Stimulated activated CD8-positive, alpha-beta memory T cell treated with anti-CD3 and anti-CD28 coated beads, Interleukin-4, amount 100 ng/mL, for 24 hours (primary cell): ENCODE measurements at places on chromosomes 3 and 15.

GRCh38 chr15:41666353-41666920 lies 6.2 kb downstream of the MGA start:
- no peak for DNase-seq

DNA sequence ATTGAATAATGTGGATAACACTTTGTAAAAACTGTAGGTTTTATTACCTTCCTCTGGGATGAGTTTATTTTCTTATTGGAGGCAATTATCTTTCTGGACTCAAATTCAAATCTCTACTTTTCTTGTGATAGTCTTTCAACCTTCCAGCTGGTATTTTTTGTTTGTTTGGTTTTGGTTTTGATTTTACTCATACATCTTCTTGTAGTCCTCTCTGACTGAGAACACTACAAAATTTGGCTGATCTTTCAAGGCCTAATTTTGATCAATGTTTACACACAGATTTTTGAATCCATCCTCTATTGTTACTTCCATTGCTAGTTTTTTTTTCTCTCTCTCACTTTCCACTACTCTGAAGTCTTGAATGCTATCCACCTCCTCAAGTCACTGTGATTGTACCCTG lies 303.8 kb upstream of the NECTIN3 start:
- DNase-seq: no peak

- DNase-seq: no peak
These were observed 118.8 kb downstream of the SST start for GRCh38 chr3:187551416-187551815.

DNA sequence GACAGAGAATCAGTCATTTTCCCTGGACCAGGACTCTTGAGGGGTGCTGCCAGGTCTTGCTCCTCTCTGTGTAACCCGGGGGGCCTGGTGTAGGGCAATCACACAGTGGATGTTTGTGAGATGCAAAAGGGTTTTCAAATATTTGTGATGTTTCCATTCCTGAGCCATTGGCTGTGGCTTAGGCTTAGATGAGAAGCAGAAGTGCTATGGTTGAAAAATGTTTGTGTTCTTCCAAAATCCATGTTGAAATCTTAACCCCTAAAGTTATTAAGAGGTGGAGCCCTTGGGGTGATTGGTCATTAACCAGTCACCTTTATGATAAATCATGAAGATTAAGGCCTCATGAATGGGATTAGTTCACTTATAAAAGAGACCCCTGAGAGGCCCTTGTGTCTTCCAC lies 36.5 kb downstream of the CORO2B start:
- DNase-seq: no peak

DNA sequence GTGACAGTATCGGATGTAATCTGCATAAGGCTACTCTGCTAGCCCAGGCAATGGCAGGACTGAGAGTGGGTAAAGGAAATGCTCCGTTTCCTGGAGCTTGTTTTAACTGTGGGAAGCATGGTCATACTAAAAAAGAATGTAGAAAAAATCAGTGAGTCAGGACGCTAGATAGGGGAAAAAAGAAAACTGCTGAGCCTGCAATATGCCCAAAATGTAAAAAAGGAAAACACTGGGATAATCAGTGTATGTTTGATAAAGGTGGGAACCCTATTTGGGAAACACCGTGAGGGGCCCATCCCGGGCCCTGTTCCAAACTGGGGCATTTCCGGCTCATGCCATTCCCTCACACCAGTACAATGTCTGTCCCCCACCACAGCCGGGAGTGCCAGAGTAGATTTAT lies 775.8 kb downstream of the ZPLD1 start:
- no peak for DNase-seq

DNA sequence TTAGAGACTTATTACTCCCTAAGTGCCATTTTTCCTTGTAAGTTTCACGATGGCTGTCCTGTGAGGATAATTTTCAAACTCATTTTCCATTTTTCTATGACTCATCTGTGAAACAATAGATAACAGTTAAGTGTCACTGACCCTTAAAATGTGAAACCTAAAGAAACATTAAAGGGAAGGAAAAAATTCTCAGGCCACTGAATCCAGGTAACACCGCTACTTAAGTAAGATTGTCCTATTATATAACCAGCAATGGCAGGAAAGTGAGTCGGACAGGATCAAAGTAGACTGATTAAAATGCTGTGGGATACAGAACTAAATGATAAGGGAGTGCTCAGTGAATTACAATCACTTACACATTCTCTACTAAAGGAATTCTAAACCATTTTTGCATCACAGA lies 12.4 kb downstream of the PLD1 start:
- DNase-seq: no peak

DNA sequence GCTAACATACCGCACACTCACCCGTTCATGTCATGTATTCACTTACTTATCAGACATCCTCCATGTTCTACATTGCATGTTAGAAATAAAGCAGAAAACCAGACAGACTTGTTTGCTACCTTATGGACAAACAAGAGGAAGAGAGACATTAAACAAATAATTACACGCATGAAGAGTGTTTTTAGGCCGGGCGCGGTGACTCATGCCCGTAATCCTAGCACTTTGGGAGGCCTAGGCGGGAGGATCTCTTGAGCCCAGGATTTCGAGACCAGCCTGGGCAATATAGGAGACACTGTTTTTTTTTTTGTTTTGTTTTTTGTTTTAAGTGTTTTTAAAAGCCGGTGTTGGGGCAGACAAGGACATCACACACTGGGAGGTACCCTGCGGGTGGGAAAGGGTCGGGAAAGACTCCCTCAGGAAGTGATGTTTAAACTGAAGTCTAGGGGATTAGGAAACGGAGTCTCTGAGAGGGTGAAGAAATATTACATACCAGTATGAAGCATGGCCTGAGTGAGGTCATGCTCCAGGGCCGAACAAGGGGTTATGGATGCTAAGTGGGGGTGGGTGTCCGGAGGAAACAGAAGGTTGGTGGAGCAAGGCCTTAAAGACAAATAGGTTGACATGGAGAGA lies 2.1 kb upstream of the USP3 start:
- no peak for DNase-seq

GRCh38 chr3:184145111-184145524 lies 10.0 kb downstream of the EIF2B5 start:
- no peak for DNase-seq

DNA sequence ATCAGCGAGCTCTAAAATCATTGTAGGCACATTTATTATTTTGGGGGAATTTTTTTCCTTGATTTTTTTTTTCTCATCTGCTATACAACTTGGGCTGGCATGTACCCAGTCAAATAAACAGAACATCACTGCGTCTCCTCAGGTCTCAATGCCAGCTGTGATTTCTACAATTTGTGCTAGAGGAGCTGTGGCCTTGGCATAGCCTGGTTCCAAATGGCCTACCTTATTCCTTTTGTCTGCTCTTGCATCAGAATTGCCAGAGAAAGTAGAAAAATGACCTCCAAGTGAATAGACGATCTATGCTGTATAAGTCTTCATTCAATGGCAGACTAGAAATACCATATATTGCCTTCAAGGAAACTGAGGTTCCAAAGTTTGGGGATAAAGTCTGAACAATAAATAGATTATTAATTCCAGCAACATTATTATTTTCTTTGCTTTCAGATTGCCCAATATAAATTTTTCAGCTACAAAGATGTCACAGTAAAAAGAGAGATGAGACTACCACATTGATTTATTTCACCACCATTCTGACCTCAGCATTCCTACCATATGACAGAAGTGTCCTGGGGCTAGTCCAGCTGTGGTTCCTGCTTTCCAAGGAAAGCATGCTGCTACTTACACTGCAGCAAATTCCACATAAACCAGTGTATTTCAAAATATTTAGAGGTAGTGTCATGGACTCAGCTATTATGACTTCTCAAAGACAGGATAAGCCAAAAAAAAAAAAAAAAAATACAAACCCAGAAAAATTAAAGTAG lies 493.9 kb upstream of the ZNF385D start:
- DNase-seq: no peak

DNA sequence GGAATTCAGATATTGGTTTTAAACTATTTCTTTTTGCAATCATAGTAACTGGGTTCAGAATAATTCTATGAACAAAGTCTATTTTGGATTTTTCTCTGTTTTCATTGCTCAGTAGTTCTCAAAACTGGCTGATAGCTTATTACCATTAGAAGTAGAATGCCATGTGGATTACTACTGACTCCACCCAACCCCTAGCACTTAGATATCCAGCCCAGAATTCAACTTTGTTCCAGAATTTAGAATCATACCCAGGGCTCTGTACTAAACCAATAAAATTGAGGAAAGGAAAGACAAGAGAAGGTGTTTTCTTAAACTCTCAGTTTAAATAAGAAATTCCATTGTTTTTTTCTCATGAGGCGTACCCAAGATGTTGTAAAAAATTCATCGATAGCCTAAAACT lies 39.0 kb upstream of the ABHD10 start:
- no peak for DNase-seq

GRCh38 chr15:31345606-31346366 lies 19.2 kb downstream of the KLF13 start:
- no peak for DNase-seq

- DNase-seq: no peak
These were observed 110.0 kb downstream of the EPHB1 start for GRCh38 chr3:134904776-134905646.

GRCh38 chr3:128845778-128846485 lies 33.5 kb upstream of the ACAD9 start:
- peak; percentile 83 for DNase-seq

DNA sequence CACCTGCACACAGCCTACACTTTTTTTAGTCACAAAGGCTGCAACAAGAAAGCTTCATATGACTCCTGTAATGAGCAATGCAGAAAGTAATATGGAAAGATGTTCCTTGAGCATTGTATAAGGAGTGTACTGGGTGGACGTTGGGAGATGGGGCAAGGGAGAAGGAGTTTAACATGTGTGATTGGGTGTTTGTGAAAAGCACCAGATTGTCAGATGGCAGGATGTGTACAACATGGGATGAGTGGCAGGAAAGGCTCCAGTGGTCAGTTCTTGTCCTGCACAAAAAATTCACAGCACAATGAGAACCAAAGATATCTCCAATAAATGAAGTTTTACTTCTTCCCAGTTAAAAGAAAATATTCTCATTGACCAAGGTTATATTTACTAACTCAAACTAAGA lies 255.1 kb downstream of the EPHA3 start:
- DNase-seq: no peak

- DNase-seq: no peak
These were observed 1.7 kb downstream of the PAK2 start for GRCh38 chr3:196741249-196741889.

- DNase-seq: no peak
These were observed 157.4 kb upstream of the NPHP3 start for GRCh38 chr3:132879656-132880055.

DNA sequence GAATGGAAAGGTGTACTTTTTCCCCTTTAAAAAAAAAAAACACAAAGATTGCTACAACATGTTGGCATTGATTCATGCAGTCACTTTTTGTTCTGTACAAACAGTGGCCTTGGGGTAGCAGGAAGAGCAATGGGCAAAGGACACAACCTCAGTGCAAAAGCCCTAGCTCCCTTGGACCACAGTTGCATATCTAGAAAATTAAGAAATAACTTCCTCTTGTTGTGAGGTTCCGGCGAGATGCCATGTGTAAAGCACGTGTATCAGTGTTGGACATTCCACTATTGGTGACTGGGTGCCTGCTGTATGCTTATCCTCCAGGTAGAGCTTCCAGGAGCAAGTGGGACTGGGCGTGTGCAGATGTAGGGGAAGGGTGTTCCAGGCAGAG lies 164.5 kb downstream of the THSD4 start:
- no peak for DNase-seq

GRCh38 chr3:94232921-94233320 lies 170.1 kb downstream of the NSUN3 start:
- DNase-seq: no peak

DNA sequence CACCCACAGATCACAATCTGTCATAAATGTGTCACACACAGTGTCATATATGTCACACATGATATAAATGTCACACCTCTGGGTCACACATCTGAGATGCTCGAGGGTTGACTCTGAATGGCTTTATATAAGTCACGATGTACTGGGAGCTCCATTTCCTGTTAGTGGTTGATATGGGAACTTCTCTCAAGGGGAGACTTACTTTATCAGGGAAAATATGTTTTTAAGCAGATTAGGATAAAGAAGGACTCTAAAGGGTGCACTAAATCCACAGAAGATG lies 83.9 kb upstream of the MEF2A start:
- DNase-seq: no peak

GRCh38 chr3:9311228-9311627 lies 51.6 kb upstream of the THUMPD3 start:
- DNase-seq: no peak

- DNase-seq: no peak
These were observed 193.9 kb upstream of the THRB start for GRCh38 chr3:24688446-24689148.

GRCh38 chr3:146117406-146118285 lies 43.3 kb downstream of the PLOD2 start:
- DNase-seq: no peak

DNA sequence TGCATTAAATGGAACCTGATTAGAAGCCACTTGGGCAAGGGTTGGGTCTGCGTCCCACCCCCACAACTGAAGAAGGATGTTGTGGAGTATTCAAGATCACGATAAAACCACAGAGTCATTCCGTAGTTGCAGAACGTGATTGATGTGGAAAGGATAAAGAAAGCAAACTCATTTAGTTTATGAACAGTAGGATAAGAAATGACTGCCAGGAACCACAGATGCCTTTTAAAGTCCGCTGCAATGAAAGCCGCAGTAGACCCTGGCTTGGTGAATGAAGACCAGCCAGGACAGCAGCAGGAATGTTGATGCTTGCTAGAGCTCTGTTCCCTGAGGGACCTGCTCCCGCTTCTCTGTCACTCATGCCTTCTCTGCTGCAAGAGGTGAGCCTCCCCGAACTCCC lies 111.5 kb downstream of the GABRG3 start:
- no peak for DNase-seq

- DNase-seq: peak; percentile 81
These were observed 51.8 kb upstream of the GATM start for GRCh38 chr15:45429941-45430792.

DNA sequence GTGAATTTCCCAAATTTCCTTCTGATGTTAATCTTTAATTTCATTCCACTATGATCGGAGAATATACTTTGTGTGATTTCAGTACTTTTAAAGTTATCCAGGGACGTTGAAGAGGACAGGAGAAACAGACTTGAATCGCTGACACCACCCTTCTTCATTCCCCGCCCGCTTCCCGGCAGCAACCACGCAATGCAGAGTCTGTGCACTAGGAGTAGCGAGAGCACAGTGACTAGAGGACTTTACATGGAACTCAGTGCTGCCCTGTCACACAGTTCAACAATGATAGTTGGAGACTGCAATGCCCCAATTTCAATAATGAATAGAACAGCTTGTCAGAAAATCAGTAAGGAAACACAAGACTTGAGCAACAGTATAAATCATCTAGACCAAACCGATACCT lies 73.9 kb downstream of the RNF13 start:
- DNase-seq: no peak

GRCh38 chr3:182925944-182926337 lies 54.4 kb downstream of the DCUN1D1 start:
- DNase-seq: no peak

DNA sequence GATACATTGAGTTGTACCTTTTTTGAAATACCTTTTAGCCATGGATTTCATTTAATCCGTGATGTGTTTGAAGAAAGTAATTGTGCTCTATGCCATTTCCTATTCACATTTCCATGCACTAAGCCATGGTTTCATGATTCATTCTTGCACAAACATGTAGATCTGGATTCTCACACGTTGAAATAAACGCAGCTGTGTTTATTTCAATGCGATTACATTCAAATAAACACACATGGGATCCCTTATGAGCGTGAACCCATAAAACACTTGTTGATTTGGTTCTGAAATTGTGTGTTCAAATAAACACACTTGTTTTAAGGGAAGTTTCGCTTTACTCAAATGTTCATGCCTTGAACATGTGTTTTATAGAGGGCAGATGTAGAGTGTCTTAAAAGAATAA lies 39.2 kb downstream of the BBX start:
- DNase-seq: no peak

- DNase-seq: no peak
These were observed 12.4 kb upstream of the SPG11 start for GRCh38 chr15:44675911-44676310.
